ENCODE measurements at places on chromosomes 13 and 19.

GRCh38 chr19:35232912-35233311, 4.4 kb upstream of the FAM187B start:
- DNase-seq = no peak

DNA sequence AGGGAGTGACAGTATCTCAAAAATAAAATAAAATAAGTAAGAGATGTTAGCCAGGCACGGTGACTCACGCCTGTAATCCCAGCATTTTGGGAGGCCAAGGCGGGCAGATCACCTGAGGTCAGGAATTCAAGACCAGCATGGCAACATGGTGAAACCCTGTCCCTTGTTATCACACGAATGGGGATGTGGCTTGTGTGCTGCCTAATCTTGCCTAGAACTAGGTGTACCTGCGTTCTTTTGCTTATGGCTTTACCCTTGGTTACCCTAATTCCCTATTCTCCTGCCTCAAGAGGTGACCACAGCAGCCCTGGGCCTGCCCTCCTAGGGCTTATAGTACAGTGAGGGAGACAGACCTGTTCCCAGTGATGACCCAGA, 6.3 kb upstream of the PVR start:
- no peak for DNase-seq

GRCh38 chr19:30630289-30631032, 258.3 kb downstream of the ZNF536 start:
- DNase-seq = no peak

GRCh38 chr19:44623080-44623479, 9.7 kb downstream of the IGSF23 start:
- no peak for DNase-seq

GRCh38 chr13:113053376-113053775, 52.2 kb upstream of the F7 start:
- no peak for DNase-seq

- no peak for DNase-seq
These were observed 257.8 kb downstream of the EFNB2 start for GRCh38 chr13:106277484-106278154.

DNA sequence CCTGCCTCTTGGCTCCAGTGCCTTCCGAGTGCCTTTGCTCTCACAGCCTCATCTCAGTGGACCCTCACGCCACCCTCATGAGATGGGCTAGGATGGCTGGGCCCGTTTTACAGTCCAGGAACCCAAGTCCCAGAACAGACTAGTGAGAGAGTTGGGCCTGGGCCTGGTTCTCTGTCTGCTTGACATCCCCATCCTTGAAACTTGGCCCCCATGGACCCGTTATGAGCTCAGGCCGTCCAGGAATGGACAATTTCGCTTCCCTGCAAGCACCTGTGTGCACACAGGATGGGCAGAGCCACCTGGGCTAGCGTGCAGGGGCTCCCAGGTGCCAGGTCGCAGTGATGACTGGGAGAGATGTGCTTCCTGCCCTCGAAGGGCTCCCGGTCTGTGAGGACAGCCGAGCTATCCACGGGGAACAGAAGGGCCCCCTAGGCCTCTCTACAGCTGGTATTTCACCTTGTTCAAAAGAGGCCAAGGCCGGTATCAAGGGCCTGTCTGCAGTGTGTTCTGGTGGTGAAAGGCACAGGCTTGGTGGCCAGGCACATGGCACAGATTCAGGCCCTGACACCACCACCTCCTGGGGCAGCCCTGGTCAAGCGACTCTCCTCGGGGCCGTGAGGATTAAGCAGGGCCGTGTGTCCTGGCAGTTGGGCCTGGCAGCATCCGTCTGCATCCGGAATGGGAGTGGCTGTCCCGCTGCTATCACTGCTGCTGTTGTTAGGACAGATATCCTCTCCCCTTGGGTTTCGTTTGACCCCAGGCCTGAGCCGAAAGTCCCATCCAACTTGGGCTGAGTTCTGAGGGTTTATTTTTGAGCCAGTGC, 38.9 kb downstream of the CAPN12 start:
- DNase-seq = no peak

DNA sequence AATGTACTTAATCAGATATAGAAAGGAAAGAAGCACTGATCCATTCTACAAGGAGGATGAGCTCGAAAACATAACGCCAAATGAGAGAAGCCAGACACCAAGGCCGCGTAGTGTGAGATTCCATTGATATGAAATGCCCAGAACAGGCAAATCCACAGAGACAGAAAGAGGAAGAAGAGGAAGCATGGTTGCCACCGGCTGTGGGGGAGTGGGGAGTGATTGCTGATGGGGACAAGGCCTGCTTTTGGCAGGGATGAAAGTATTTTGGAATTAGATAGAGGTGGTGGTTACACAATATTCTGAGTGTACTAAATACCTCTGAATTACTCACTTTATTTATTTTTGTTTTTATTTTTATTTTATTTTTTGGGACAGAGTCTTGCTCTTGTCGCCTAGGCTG, 50.2 kb upstream of the KLF2 start:
- DNase-seq = no peak

DNA sequence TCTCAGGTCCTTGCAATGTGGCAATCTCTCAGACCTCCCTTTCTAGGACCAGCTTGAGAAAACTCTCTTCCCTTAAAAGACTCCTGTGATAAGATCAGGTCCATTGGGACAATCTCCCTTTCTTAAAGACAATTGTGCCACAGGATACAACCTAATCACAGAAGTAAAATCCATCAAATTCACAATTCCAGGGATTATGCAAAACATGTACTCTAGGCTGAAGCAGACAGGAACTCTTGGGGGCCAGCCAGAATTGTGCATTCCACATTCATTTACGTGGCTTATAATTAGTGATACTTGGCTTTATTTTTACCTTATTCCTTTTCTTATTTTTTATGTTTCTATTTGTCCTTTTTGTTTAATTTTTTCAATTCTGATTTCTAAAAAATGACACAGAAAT, 257.9 kb downstream of the KLF12 start:
- DNase-seq = no peak

DNA sequence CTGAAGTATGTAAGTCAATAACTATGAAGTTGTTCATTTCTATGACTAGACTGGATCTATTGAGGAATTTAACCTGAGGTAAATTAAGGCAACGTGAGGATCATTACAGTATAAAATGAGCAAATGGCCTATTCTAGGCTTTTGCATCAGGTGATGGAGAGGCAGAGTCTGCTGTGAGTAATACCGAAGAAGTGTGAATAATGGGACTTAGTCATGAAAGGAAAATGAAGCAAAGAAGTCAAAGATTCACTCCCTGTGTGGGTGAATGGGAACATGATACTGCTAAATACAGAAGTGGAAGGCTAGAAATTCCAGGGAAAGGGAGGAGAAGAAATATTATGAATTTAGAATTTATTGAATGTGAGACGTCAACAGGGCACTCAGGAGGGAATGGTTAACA, 774.1 kb downstream of the LIG4 start:
- DNase-seq = no peak

DNA sequence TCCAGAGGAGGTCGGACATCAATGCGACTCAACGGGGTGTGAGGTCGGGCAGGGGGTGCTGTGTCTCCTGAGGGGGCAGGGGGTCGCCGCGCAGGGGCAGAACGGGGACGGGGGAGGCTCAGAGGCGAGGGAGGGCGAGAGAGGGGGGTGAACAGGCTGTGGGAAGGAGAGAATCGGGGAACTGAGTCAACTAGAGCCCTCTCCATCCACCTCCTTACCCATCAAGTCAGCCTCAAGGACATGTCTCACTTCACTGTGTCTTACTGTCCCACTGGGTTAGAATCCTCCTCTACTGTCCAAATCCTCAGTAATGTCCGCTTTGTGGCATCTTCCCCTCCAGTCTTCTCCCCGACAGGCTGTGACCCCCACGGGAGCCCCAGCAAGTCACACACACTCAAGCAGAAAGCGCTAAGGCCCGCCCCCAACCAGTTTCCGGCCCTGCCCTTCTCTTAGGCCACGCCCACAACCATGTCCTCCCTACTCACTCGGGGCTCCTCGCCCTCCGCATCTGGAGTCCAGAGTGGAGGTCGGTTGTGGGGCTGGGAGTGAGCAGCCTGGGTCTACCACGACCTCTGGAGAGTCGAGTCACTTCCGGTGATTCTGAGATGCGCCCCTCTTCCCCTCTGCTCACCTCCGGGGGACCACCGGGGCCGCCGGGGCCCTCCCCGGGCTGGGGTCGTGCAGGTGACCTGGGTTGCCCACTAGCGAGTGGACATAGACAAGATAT, 9.3 kb downstream of the PLEKHA4 start:
- no peak for DNase-seq

DNA sequence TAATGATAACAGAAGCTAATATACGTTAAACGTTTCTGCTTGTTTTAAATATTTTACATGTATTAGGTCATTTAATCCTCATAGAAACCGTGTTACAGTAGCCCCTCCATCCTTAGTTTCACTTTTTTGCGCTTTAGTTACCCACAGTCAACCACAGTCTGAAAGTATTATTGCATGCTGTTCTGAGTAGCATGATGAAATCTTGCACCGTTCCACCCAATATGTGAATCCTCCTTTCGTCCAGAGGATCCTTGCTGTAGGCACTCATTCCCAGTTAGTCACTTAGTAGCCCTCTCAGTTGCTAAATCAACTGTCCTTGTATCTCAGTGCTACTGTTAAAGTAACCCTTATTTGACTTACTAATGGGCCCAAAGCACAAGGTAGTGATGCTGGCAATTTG, 257.8 kb downstream of the ENOX1 start:
- DNase-seq = no peak

DNA sequence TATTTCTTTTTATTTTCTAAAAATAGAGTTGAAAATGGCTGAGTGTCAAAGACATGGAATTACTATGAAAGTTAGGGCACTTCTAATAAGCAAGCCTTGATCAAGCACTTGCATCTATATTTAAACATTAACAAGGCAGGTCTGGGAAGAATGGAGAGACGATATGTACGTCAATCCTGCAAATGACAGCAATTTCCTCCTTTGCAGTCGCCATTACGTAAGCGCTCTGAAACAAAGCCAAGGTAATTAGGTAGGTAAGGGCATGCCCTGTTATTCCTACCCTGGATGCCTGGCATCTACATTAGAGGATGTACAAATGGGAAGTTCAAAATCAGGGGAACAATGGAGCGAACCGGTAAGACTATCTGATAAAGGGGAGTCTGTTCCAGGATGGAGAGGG, 664.0 kb upstream of the ARGLU1 start:
- DNase-seq = no peak

GRCh38 chr19:38949580-38950367, 19.0 kb downstream of the MRPS12 start:
- DNase-seq = peak; percentile 96

- DNase-seq = no peak
These were observed 44.9 kb downstream of the ZNF611 start for GRCh38 chr19:52689843-52690368.

GRCh38 chr13:111584870-111585269, 264.4 kb downstream of the TEX29 start:
- no peak for DNase-seq

DNA sequence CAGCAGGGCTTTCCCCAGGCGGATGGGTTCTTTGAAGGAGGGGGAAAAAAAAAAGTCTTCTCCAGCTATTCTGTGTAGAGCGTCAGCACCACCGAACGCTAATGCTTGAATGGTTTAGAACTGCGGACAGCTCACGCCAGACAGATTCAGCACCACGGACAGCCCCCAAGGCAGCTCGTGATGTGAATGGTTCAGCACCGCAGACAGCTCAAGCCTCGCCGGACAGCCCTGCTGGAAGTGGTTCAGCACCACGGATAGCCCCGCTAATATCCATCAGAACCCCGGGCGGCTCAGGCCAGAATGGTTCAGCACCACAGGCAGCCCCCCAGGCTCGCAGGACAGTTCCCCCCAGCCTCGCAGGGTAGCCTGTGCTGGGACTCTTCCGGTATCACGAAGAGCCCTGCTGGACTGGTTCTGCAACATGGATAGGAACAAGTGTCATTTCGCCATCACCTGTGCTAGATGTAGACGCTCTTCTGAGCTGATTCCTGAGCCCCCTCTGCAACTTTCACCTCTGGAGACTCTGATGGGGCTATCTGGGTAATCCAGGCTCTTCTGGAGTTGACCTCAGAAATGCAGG, 4.9 kb upstream of the SMIM17 start:
- DNase-seq = no peak

DNA sequence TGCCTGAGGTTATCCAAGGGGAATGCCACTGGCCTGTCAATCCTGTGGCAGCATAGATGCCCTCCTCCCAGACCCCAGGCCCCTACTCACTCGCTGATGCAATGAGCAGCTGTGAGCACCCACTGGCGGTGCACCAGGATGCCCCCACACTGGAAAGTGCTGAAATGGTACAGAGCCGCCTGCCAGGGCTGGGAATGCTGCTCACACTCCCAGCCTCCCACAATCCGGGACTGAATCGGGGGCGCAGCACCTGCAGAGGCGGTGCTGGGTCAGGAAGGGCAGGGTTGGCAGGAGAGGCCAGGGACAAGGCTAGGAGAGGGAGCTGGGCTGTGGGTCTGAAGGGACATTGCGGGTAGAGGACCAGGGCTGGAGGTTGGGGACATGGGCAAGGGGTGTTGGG, 2.0 kb downstream of the KLK1 start:
- DNase-seq = no peak

DNA sequence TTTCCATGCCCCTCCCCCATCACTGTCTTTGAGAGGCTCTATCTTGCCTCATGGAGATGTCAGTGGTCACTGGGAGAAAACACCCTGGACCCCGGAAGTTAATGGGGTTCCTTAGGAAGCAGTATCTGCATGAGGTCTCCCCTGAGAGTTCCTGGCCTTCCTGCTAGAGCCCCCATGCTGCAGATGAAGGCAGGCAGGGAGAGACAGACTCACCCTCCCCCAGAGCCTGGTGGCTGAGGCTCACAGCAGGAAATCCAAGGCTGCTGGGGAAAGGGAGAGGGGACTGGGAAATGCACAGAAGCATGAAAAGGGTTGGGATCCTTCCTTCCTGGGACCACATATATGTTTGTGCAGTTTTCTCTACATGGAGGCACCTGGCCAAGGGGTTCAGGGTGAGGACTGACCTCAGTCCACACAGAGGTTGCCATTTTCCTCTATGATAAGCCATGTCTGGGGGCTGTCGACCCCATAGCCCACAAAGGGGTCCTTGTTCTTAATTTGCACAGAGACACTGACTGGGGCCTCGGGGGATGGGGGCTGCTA, 95.4 kb downstream of the RNASEH2B start:
- no peak for DNase-seq

GRCh38 chr19:45076029-45076850, at the start of gene ZNF296:
ZNF296 (minus strand) TSS chr19:45076478; CDS start chr19:45076373, 105 bp downstream.
- peak; percentile 60 for DNase-seq

DNA sequence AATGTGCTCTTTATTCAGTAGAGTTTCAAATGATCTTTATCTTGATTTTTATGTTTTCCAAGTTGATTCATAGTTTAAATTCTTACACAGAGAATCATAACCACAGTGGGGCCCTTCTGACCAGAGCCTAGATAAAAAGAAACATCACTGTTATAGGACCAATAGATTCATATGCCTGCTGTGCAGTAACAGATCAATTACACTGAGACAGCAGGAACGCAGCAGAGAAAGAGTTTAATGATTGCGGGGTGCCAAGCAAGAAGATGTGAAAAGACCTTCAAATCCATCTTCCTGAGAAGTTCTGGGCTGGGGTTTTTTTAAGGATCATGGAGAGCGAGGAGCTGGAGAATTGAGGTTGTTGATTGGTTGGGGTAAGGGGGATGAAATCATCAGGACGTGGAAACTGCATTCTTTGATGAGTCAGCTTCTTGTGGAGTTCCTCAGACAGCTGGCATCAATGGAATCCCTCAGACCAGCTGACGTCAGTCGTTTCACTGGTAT, 346.6 kb downstream of the TBC1D4 start:
- no peak for DNase-seq

All from NCI-H2171 (cell line).